ENCODE measurements at places on chromosomes 2 and 18. TPM values are rescaled to one million over a fixed set of nuclear protein-coding genes. Genes with fewer than 3 reads are reported as not detected.

DNA sequence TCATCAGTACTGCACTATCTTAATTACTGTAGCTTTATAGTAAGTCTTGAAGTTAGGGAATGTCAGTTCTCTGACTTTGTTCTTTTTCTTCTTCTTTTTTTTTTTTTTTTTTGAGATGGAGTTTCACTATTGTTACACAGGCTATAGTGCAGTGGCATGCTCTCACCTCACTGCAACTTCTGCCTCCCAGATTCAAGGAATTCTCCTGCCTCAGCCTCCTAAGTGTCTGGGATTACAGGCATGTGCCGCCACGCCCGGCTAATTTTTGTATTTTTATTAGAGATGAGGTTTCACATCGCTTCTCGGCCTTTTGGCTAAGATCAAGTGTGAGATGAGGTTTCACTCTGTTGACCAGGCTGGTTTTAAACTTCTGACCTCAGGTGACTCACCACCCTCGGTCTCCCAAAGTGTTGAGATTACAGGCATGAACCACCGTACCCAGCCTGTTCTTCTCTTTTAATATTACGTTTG is 41.9 kb upstream of the TANC1 start:
- H3K4me1 ChIP-seq: peaks cover 2% of the 10 kb centered on the region
- DNase-seq: no peak
- no peaks in the 10 kb centered on the region for H3K27me3 ChIP-seq
- no peak overlapping the region for H3K4me3 ChIP-seq
- H3K27ac ChIP-seq: no peak overlapping the region

DNA sequence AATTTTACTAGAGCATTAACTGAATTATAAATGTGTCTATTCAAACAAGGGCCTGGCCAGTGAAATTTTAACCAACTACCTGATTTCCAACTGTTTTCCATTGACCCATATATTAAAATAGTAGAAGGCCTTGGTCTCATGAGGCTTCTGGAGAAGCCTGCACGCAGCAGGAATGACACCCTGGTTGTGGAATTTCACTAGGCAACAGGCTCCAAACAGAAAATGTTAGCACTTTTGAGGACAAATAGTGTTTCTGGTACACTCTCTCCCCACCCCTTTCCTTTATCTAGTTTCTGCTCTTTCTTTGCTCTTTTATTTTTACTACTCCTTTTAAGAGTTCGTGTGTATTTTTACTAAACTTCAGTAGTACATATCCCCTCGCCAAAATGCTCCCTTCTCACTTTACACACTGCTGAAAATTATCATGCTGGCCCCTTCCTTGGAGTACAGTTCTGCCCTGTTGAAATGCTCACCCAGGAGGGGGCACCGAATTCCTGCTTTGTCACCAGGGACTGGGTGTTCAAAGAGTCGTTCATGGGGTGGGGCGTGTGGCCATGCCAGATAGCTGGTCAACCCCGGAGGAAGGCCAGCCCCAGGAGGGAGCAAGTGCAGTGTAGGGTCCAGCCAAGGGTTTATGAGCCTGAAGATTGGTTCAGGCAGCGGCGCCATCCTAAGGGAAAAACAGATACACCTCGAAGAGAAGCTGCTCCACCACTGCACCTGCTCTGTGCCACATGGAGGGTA is 22.1 kb upstream of the COL6A3 start:
- no peaks in the 10 kb centered on the region for H3K27me3 ChIP-seq
- H3K4me3 ChIP-seq: no peak overlapping the region
- peaks cover 8% of the 10 kb centered on the region for H3K4me1 ChIP-seq

DNA sequence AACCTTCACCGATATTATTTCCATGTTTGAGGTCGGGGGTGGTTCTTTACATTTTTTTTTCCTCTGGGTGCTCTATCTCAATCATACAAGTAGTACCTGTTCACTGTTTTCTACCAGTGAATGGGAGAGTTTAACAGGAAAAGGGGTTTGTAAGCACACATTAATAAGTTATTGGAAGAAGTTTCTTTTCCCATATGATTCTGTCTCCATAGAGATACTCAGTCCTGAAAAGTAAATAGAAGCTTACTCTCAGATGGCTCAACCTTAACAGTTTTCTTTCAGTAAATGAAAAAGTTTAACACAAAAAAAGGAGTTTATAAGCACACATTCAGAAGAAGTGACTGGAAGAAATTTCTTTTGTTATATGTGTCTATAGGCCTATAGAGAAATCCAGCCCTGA is 995.6 kb upstream of the SLC39A10 start:
- no peak overlapping the region for H3K27ac ChIP-seq
- H3K4me1 ChIP-seq: no peaks in the 10 kb centered on the region
- H3K4me3 ChIP-seq: no peak overlapping the region

Gene GREB1
- 15.3 TPM for total RNA-seq

- H3K4me3 ChIP-seq: no peak overlapping the region
- H3K36me3 ChIP-seq: no peaks in the 10 kb centered on the region
- no peak for DNase-seq
- H3K27ac ChIP-seq: no peak overlapping the region
- H3K27me3 ChIP-seq: no peaks in the 10 kb centered on the region
These were observed 26.4 kb upstream of the ATP5MC3 start for GRCh38 chr2:175207741-175208438.
